ENCODE measurements at places on chromosomes 16 and 17.
A peak's percentile ranks its signal among the peaks of the same experiment; 100 is the strongest.

DNA sequence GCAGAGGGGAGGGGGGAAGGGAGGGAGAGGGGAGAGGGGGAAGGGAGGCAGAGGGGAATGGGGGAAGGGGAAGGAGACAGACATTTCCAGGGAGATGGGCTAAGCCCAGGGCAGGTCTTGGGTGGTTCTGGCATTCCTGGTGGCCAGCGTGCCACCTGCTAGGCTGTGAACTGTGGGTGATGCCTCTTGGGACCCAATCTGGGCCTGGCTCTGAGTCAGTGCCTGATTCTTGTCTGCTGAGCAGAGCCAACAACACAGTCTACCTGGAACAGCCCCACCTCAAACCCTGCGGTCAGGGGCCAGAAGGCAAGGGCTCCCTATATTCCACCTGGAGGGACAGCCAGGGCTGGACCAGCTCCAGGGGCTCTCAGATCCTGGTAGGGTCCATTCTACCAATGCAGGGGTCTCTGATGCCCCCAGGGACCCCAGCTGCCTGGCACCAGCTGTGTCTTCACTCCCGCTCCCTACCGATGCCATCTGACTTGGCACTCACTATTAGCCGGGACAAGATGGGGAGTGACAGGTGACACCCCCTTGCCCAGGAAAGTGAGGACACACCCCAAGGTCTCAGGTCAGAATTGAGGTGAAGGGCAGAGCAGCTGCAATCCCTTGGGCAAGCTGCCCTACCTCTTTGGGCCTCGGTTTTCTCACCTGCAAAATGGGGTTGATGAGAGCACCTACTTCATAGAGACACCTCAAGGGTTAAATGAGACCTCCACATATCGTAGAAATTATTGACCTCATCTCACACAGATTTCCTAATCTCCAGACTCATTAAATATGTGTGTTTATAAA lies 87.2 kb downstream of the LITAF start:
- DNase-seq: no peak

DNA sequence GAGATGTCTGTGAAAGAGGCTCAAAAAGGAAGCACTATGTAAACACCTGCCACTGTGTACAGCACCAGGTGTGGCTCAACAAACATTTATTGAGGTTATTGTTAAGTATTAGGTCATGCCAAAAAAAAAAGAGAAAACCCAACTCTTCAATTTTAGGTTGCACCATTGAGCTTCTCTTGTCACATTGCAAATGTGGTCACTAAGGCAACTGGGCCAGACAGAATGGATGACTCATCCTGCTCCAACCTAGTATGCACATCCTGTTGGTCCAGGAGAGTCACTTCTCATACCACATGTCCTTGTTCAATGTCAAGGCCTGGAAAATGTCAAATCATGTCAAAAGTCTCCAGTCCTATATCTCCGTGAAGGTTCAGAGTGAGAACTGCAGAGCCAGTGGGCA lies 25.0 kb downstream of the HOXB1 start:
- peak; percentile 72 for DNase-seq

DNA sequence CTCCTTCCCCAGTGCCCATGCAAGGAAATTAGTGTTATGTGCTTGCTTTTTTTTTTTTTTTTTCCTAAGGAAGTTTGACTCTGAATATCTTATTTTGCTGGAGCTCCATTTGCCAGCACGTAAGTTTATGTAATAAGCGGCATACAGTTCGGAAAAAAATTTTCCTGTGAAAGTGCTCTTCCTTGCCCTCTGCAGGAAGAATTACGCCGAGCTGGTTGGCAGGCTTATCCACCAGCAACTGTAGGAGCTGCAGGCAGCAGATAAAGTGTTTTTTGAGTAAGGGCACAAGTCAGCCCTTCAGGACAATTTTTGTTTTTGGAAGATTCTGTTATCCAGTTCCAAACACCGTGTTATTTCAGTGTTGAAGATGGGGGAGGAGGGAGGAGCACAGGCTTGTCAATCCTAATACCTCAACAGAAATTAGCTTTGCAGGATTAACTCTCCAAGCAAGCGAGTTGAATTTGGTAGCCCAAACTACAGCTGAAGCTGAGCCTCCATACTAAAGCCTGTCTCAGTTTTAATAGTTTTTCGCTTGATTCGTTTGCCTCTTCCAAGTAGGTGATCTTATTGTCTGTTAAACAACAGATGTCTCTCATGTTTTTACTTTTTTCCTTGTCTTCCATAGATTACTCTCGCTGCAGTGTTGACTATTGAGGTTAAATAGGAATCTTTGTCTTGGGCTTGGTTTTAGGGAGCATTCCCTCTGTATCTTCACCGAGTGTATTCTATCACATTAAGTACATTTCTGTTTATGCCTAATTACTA lies 1.1 kb downstream of the SPECC1 start:
- DNase-seq: peak; percentile 44

DNA sequence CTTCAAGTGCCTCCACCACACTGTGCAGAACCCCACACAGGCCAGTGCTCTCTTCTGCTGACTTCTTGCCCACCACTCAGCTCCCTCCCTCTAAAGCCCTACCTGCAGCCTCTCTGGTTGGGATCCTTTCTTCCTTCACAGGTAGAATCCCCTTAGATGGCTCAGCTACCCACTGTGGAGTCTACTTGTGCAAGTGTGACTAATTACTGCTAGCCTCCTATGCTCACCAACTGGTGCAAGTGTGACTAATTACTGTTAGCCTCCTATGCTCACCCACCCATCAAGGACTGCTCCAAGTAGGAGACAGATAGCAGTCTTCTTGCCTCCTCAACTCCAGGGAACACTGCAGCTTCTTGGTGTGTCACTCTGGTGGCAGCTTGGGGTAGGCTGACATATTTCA lies 43.6 kb downstream of the TEX14 start:
- DNase-seq: no peak

DNA sequence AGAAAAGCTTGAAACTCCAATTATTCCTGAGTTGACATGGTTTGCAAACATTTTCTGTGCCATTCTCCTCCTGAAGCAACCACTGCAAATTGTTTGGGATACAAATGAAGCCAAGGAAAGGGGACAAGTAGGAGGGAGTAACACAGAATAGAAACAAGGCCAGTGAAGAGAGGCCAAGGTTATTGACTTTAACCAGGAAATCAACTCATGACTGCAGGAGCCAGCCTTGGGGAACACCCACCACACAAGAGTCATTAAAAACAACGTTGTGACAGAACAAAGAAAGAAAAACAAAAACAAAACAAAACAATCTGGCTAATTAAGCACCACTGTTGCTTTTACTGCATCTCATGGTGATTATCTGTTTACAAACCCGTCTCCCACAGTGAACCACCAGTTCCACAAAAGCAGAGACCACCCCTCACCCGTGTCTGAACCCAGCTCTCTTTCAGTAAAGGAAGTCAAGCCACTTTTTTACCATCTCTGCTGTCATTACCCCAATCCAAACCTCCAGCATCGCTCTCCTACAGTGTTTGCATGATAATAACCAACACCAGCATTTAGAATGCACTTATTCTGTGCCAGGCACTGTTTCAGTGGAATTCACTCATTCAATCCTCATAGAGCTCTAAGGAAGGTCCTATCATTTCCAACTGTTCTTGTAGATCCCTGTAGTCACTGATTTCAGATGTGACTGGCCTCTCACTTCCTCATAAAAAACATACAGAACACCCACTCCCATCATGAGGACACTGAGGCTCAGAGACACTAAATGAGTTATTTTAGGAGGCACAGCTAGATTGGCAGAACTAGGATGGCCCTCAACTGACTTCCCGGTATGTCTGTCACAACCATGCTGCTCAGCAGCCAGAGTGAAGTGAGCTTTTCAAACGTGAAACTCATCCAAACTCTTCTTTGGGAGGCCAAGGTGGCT lies 2.0 kb downstream of the ZDHHC1 start:
- no peak for DNase-seq

DNA sequence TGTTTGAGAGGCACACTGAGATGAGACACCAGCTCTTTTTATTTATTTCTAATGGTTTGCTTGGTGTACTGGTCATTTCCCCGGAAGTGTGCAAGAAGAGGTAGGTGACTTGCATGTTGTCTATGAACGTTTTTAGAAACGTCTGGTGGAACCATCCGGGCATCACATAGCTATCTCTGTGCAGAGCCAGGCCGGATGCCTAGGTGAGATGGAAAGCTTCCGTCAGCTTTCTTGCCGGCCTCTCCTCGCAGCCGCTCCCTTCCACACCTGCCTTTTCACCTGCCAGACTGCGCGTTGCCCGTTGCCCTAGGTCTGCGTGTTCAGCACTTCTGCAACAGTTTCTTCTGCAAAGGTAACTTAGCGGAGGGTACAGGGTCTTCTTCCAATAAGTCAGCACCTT lies 416.0 kb downstream of the WWOX start:
- DNase-seq: no peak

- no peak for DNase-seq
Measured at GRCh38 chr17:42850954-42851353, at the start of gene AOC3. TSS of gene AOC3 (plus strand) at chr17:42851199. CDS start at chr17:42851344, 145 bp downstream.

- no peak for DNase-seq
Measured at GRCh38 chr16:74747716-74748615, 26.7 kb downstream of the FA2H start.

All from H54 (cell line).